ENCODE measurements at places on chromosomes 16 and 17.

DNA sequence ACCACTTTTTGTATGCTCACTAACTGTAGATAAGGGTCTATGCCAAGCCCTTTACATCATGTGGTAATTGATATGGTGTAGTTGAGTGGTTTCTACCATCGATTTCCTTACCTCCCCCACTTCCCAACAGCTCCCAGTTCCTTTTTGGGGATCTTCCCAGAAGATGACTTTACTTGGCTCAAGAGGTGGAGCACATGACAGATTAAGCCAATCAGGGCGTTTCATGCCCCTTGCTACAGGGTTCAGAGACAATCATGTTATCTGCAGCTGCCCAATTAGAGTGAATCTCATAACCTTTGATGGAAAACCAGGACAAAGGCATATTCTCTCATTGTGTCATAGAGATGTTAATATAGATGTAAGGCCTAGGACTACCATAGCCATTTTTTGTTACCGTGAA, 16.2 kb upstream of the BMERB1 start:
- no peak for DNase-seq

DNA sequence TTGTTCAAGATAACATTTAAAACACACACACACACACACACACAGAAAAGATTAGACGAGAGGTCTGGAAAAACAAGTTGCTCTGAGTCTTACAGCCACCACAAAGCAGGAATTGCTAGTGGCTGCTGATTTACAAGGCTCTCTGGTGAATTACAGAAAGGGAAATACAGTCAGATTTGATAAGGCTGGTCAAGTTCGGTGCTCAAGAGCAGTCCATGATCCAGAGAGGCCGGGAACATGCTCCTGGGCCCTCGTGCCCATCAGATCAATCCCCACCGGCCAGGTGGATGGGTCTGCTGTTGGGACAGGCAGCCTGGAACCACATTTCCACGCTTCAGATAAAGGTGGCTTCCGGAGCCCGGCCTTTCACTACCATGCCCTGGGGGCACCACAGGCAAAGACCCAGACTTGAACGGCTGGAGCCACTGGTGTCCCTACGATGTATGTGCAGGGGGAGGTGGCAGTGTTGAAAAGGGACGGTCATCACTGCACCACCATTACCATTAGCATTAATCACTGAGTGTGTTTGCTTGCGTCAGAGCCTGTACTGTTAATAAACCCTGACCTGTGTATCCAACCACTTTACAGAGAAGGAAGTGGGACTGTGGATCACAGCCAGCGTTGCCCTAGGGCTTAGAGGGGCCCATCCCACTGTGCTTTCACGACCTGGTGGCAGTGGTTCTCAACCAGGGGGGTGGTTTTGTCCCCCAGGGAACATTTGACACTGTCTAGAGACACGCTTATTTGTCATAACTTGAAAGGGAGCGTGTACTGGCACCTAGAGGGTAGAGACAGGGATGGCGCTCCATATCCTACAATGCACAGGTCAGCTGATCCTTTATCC, 95.1 kb downstream of the XYLT1 start:
- no peak for DNase-seq

GRCh38 chr17:55219934-55220333, 44.8 kb upstream of the HLF start:
- no peak for DNase-seq

DNA sequence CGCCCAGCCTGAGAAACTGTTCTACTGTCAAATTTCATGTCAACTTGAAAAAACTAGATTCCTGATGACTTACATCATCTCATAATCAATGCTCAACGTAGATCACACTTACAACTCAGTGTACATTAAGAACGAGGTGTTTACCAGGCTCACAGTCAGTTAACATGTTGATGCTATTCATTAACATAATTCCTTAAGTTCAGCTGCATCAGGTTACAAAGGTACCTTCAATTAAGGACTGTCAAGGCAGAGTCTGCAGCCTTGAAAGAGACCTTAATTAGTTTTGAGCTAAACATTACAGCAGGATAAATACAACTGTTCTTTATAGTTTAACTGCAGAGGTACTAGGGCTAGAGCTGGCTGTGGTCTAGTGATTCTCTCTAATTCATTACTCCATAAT, 1.9 kb downstream of the GNA13 start:
- no peak for DNase-seq

DNA sequence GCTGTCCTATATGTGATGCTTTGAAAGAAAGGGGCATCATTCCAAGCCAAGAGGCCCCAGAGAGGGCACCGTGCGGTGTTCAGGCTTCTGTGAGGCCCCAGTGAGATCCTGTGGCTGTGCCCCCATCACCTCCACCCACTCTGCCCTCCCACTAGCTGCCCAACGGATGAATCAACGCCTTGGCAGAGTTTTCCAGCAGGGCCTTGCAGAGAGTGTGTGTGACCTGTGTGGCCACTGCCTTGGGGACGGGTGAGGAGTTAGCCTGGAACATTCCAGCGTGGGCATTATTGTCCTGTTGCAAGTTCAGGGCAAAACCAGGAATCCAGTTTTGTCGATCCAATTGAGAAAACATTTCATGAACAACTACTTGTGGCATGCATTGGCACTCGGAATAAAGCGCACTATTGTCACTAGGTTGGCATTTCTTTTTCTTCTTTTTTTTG, 53.7 kb downstream of the SF3B3 start:
- DNase-seq: no peak

DNA sequence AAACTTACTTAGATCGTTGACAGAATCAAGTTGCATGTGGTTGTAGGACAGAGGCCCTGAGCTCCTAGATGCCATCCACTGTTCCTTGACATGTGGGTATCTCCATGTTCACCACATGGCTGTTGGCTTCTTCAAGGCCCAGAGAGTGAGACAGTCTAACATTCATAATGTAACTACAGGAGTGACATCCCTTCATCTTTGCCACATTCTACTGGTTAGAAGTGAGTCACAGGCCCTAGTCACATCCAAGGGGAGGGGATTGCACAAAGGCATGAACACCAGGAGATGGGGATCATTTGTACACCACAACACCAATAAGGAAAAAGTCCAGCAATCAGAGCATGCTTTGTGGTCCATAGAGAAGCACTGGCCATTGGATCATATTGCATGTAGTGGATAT, 56.6 kb downstream of the WSCD1 start:
- DNase-seq: no peak

GRCh38 chr16:81933361-81933760, 77.9 kb downstream of the SDR42E1 start:
- no peak for DNase-seq

- DNase-seq: no peak
Observed at GRCh38 chr16:84178146-84178765, 8.6 kb downstream of the TAF1C start.

DNA sequence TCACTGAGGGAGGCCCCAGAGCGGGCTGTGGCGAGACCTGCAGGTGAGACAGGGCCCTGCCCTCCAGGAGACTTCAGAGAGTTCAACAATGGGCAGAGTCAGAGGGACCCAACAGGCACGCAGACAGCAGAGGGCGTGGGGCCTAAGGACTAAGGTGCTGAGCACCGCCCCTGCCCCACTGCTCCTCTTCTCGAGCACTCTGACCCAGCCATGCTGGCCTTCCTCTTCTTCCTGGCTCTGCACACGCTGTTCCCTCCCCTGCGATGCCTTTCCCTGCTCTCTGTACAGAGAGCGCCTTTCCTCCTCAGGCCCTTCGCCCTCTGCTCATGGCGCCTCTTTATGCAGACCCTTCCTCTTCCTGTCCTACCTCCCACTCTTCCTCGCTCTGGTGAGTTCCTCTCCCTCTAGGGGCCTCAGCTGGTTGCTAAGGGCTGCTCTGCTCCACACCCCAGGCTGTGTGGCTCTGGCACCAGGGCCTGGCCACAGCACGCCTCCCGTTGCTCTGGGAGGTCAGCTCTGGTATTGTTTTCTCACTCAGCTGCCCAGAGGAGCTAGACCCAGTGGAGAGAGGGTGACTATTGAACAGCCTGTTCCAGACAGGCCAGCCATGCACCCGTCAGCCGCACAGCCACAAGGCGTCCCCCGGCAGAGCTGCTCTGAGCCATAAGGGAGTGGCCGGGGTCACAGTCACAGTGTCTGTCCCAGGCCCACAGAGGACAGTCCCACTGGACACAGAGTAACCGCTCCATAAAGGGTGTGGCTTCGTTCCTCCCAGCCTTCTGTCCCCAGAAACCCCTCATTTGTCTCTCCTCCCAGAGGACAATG, 13.6 kb upstream of the RASD1 start:
- DNase-seq: no peak

DNA sequence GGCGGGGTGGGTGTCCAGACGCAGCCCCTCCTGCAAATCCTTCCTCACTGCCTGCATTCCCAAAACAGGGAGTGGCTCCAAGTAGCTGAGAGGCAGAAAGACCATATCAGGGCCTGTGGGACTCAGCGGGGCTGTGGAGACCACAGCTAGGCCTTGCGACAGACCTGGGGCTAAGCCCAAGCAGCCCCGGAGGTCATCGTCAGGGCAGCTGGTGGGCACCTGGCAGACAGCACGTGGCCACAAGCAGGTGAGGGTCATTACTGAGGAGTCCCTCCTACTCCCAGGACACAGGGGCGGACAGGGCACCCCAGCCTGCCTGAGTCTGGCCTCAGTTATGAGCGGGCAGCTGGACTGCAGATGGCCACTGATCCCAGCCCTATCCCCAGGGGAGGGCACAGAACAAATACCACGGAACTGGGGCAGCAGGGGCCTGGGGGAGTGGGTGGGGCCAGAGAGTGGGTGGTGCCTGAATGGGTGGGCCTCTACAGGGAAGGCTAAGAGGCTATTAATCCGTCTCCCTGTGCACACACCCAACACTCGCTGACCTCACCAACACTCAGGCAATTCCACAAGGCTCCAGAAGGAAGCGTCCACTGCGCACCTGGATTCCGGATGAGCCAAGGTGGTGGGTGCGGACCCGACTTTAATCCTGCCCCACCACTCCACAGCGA, 8.5 kb downstream of the HS3ST6 start:
- DNase-seq: no peak

DNA sequence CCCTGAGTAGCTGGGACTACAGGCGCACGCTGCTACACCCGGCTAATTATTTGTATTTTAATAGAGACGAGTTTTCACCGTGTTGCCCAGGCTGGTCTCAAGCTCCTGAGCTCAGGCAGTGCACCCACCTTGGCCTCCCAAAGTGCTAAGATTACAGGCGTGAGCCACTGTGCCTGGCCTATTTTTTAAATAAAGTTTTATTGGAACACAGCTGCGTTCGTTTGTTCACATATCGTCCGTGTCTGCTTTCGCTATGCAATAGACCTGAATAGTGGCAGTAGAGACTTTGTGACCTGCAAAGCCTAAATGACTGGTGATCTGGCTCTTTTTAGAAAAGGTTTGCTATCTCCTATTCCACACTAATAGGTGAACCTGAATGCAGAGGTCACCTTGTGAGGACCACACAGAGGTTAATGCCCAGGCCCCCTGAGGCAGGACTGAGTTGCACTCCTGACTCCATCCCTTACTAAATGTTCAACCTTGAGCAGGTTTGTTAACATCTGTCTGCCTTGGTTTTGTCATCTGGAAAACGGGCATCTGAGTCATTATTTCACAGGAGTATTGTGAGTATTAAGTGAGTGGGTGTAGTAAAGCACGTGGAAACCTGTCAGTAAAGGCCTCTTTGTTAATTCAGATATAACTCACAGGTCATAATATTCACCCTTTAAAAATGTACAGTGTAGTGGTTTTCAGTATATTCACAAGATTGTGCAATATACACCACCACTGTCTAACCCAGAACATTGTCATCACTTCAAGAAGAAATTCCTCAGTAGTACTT, 157.5 kb upstream of the CACNG5 start:
- DNase-seq: no peak

GRCh38 chr17:46832945-46833839, 14.7 kb upstream of the WNT3 start:
- no peak for DNase-seq

DNA sequence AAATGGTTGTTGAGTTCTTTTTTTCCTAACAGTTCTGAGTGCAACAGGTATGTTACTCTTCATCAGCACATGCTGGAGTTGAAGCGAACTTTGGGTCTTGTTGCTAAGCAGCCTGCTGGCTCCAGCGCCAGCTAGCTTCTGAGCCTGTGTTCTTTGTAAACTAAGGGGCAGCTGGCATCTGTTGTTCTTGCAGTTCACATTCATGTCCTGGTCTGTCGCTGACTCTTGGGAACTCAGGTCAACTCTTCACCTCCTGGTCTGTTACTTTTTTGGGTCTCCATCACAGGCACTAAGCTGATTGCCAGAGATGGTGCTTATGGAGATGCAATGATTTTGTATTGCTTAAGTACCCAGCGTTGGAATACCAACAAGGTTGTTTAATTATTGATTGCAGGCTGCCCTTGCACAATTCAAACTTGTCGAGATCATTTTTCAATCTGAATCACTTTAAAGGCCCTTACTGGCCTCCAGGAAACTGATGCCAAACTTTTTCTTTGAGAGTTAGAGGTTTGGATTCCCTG, 40.9 kb downstream of the USP10 start:
- no peak for DNase-seq

GRCh38 chr16:15613676-15614075, 29.3 kb downstream of the MARF1 start:
- DNase-seq: no peak

GRCh38 chr17:37770631-37771518, 26.0 kb upstream of the HNF1B start:
- no peak for DNase-seq

GRCh38 chr16:6692874-6693273, 639.8 kb upstream of the RBFOX1 start:
- no peak for DNase-seq

GRCh38 chr17:73091770-73092522, 542 bp downstream of the SLC39A11 start:
- no peak for DNase-seq

DNA sequence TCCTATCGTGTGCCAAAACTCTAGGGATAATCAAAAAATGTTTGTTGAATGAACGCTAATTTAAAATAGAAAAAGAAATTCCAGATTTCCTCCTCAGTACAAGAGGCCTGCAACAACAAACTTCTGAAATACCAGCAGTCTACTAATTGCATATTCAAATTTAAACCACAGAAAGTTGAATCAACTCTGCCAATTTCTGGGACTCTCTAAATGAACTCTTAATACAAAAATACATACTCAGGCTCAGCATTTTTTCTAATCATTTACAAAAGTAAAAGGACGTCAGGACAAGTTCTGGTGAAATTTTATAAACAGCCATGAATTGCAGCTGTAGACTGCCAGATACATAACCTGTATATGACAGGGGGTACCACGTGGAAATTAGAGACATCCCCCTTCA, 49.0 kb downstream of the KANSL1 start:
- no peak for DNase-seq

DNA sequence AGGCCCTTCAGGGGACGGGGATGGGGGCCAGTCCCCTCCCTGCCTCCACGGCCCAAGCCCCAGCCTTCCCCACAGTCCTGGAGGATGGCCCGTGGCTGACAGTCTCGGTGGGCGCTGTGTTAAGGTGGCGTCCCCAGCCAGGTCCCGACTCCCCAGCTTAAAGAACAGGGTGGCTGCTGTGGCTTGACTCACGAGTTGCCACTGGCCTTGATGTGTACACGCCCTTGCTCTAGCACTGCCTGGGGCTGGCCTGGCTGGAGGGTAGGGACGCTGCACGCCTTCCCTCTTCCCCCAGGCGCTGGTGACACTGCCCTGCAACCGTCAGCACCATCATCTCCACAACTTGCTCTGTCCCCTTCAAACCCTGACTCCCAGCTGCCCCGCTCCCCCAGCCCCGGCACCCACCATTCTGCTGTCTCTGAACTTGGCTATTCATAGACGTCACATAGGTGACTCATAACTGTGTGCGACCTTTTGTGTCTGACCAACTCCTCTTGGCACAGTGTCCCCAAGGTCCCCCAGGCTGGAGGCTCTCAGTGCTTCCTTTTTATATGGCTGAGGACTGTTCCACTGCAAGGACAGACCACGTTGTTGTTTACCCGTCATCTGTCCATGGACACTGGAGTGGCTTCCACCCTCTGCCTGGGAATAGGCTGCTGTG, 6.3 kb downstream of the GNPTG start:
- no peak for DNase-seq

All from stimulated activated CD8-positive, alpha-beta memory T cell treated with anti-CD3 and anti-CD28 coated beads, Interleukin-15, amount 100 ng/mL, for 1 hour (primary cell).